Activated T-helper 1 cell treated with Interleukin-2 at 50 U/mL for 16 hours (primary cell): ENCODE measurements at places on chromosomes 3 and 15.

GRCh38 chr15:78408961-78409360 is 29.1 kb upstream of the IREB2 start:
- no peak for DNase-seq

DNA sequence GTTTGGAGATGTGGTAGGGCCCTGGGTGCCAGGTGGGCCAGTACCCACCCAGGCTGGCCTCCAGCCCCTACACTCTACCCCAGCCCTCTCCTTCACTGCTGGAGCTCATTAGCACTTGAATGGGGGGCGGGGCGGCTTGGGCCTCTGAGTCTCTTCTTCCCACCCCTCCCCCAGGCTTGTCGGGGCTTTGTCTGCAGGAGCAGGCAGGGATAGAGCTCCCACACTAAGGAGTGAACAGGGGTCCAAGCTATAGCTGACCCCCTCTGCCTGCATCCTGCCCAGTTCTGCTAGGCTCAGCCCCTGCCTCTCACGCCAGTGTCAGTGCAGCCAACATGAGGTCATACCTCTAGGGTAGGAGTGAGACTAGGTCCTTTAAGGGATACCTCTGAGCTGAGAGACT is 5.2 kb downstream of the GNAI2 start:
- DNase-seq: no peak

- DNase-seq: no peak
Observed at GRCh38 chr15:101488300-101489164, 975 bp downstream of the PCSK6 start.

DNA sequence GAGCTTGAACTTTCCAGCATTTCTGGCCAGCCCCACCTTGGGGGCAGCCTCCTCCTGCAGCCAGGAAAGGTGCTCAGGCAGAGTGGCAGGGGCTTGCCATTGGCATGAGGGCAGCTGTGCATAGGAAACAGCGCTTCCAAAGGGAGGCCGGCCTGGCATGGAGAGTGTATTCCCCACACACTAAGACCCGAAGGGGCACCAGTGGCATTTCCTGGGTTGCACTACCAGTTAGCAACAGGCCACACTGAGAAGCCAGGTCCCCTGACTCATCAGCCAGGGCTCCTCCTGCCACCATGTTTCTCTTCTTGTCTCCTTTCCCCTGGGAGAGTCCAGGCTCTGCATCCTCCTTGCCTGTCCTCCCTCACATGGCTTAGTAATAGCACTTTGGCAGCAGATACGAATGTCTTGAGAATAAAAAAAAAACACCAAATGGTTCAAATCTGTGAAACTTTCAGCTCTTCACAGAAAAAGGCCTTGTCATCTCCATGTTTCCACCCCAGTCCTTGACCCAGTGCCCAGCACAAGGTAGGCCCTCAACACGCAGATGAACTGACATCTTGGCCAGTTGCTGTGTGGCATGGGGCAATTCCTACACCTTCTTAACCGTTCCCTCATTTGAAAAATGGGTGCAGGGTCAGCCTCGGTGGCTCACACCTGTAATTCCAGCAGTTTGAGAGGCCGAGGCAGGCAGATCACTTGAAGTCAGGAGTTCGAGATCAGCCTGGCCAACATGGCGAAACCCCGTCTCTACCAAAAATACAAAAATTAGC is 180.4 kb downstream of the SMAD6 start:
- DNase-seq: no peak

DNA sequence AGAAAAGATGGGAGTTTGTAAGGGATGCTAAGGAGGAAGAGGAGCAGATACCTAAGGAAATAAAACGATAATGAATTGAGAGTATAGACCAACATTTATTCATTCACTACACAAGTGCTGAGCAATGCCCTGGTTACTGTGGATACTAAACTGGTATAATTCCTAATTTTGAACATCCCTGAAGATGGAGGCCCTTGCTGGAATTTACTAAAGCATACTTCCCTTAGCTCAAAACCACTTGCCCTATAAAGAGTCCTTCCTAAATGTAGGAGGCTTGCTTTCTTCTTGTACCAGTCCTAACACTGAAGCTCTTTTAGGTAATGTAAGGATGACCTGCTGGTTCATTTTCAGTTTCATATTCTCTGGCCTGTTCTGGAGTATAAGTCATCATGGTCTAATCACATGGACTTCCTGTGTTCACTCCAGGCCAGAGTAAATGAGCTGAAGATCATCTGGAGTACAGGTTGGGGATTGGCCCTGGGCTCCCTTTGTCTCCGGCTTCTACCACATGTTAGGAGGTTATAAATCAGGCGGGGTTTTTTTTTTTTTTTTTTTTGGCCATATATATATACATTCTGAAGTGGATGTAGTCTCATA is 40.1 kb upstream of the MTMR10 start:
- DNase-seq: no peak
